ELF-1 (cell line): ENCODE measurements at places on chromosomes 7 and 10.

DNA sequence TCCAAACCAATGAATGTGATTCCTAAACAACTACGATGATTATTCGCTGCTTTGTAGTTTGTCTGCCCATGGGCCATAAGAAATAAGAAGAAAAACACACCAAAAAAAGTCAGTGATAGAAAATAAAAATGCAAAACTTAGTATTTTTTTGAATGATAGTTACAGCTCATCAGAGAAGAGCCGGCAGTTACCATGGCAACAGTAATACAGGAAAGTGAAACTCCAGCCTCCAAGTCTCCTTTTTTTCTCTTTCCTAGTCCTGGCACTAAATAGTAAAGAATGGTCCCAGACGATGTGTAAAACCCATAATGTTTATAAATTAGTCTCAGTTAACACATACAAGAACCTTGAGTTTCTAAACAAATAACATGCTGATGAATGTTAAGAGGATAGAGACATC, 21.6 kb upstream of the LHFPL3 start:
- DNase-seq = no peak

GRCh38 chr7:100489824-100490223, 6.1 kb downstream of the NYAP1 start:
- peak; percentile 96 for DNase-seq

DNA sequence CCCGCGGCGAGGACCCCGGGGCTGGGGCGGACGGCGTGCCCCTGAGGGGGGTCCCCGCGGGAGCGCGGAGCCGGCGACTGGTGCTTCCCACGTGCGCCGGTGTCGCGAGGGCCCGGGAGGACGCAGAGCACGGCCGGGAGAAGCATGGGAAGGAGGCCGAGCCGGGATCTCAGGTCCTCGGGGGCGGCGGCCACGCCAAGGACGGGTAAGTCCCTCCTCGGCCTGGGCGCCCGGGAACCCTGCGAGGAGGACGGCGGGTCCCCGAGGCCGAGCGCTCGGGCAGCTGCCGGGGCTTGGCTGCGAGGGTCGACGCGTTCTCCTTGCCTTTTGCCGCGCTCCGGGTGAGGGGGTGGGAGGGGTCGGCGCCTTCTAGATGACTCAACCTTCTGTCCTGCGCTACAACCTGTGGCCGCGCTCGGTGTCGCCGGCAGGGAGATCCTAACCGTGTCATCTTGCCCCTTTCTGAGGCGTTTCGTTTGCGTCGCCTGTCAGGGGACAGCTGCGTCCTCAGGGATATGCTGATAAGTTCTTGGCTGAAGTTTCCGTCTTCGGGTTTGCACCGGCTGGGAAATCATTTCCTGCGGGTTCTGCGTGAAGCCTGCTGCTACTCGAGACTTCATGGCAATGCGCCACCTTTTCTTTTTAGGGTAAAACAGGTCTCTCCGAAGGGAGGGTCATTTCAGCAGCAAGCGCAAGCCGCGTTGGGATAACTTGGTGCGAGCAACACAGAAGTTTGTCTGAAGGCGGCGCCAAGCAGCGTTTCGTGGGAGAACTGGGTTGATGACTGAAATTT, 529 bp downstream of the TASOR2 start:
- peak; percentile 86 for DNase-seq

DNA sequence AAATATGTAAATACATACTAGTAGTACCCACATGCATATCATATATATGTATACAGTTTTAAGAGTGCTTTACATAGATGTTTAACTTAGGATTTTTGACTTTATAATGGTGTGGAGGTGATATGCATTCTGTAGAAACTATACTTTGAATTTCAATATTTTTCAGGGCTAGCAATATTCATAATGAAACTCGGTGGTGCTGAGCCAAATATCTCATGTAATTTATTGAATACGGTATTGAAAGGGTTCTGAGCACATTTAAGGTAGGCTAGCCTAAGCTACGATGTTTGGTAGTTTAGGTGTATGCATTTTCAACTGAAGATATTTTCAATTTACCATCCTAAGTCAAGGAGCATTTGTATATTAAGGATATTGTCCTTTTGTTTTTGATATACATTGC, 36.0 kb downstream of the ZNRF2 start:
- no peak for DNase-seq

DNA sequence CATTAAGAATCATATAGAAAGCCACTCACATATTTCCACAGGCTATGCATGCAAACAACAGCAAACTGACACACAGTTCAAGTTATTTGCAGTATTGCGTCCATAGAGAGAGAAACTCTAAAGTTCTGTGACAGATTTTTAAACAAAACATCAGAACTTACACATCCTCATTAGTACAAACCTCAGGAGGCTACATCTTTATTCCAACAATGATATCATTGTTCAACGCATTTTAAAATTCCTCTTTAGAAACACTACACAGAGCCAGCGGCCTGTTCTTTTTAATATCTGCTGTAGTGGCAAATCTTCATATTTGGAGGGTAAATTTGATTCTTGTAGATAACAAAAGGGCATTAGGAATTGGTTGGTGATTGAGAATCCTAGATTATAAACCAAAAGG, 55.9 kb upstream of the NFE2L3 start:
- DNase-seq = no peak

DNA sequence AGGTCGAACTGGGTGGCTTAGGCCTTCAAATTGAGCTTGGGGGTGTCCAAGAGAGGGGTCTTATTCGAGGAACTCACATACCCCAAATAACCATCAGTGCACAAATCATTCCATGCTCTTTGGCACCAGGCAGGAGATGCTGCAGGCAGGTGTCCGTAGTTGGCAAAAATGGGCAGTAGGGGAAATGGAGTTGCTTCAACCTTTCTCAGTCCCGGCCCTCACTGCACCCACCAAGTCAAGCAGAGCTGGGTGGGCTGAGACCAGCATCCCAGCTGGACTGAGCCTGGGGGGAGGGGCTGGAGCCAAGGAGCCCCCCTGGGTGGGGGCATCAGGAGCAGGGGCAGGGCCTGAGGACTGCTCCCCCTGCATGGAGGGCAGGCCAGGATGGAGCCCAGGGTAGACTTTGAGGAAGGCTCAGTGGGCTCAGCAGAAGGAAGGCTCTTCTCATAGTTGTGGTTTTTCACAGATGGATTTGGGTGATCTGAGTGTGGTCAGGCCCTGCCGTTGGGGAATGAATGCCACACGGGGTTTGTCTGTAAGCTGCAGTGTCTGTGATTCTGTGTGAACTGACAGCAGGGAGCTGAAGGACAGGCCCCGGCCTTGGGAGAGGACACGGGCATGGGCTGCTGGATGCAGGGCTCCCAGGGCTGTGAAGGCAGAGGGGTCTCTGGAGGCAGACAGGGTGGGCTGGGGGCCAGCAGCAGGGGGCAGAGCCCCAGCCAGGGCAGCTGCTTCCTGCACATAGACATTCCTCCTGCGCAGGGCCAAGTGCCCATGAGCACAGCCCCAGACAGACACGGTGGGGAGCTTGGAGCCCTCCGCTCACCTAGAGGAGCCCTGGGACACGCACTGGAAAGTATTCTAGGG, 144.5 kb downstream of the ADCY1 start:
- no peak for DNase-seq

DNA sequence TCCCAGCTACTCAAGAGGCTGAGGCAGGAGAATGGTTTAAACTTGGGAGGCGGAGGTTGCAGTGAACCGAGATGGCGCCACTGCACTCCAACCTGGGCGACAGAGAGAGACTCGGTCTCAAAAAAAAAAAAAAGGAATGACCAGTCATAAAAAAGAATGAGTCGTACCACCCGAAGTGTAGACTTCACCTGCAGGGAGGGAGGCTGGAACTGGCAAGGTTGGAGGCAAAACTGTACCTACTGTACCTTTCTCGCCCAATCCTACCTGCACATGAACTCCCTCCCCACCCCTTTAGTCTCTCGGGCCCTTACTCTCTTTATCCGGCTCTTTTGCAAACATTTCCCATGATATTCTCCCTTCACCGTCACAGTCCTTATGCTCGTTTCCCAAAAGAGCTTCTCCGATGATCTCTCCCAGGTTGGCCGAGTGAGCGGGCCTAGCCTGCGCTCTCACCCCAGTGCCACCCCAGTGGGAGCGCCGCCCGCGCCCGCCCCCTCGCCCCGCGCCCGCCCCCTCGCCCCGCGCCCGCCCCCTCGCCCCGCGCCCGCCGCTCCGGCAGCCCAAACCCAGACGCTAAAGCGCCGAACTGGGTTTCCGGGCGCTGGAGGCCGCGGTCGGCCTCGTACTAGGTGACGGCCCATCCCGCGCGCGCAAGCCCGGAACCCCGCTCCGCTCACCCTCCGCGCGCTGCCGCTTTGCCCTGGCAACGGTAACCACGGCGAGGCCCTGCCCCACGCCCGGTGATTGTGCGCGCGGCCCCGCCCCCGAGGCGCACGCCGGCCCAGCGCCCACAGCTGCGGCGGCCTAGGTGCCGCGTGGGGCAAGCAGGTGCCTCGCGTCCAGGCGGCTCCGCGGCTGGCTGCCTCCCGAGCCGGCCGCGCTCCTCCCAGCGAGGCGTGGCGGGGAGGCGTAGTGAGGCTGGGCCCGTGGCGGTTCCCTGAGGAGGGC, at the start of gene SMKR1:
TSS of gene SMKR1 (plus strand) at position 772 of the 948 bp plus-strand sequence. CDS start 294 bp downstream, outside the sequence.
- no peak for DNase-seq

DNA sequence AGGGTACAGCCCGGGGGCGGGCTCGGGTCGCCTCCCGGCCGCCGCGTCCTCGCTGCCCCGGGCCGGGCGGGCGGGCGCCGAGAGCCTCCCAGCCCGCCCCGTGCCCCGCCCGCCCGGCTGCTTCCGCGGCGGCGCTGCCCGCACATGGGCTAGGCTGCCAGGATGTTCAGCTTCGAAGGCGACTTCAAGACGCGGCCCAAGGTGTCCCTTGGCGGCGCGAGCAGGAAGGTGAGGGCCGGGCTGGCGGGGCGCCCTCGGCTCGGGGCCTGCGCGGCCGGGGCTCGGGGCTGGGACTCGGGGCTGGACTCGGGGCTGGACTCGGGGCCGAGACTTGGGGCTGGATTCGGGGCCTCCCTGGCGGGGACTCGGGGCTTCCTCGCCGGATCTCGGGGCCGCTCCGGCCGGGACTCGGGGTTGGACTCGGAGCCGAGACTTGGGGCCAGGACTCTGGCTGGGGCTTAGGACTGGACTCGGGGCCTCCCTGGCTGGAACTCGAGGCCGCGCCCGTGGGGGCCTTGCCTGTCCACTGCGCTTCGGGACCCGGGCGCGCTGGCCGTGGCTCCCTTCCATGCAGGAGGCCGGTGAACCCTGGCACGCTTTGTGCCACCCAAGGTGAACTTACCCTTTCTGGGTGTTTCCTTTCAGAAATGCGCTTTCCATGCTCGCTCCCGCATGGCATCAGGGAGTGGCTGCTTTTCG, 534 bp downstream of the UBE3C start:
- DNase-seq = no peak

DNA sequence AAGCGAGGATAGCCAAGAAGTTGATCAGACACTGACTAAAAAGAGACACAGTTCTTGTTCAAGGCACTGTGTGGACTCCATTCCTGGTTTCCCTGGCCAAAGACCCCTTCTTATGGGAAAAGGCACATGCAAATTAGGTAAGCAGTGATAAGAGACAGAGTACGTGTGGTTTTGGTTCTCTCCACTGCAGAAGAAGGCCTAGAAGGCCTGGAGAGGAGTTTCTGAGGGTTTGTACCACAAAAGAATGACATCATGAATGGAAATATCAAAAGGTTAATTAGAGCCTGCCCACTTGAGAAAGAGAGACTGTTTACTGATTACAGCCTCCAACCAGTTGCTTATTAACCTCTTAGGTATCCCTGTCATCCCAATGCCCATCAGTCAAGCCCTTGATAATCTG, 137.5 kb downstream of the ZNF365 start:
- no peak for DNase-seq

- DNase-seq = no peak
Observed at GRCh38 chr7:127437837-127438236, 45.3 kb upstream of the ZNF800 start.

DNA sequence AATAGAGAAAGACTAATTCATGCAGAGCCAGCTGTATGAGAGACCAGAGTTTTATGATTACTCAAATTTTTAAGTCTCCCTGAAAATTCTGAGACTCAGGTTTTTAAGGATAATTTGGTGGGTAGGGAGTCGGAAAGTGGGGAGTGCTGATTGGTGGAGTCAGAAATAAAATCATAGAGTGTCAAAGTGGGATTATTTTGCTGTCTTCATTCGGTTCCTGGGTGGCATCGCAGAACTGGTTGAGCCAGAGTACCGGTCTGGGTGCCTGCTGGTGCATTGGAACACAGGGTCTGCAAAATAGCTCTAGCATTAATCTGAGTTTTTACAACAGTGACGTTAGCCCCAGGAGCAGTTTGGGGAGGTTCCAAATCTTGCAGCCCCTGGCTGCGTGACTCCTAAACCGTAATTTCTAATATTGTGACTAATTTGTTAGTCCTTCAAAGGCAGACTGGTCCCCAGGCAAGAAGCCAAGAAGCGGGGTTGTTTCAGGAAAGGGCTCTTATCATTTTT, 32.4 kb downstream of the GPRIN2 start:
- no peak for DNase-seq

- DNase-seq = no peak
Observed at GRCh38 chr10:98405422-98405821, 9.6 kb downstream of the PYROXD2 start.

GRCh38 chr7:16811551-16811950, 6.8 kb upstream of the AGR2 start:
- DNase-seq = no peak

DNA sequence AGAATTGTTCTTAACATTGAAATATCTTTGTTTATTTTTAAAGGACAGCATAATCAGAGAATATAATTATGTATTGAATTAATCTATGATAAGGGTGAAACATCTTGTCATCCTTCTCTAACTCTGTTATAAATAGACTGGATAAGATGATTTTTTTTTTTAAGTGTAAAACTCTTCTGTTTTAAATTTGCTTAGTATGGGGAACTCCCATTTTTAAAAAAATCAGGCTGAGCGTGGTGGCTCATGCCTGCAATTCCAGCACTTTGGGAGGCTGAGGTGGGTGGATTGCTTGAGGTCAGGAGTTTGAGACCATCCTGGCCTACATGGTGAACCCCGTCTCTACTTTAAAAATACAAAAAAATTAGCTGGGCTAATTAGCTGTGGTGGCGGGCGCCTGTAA, 9.4 kb upstream of the HERC4 start:
- DNase-seq = no peak

GRCh38 chr10:44473146-44473545, 88.2 kb upstream of the CXCL12 start:
- peak; percentile 74 for DNase-seq

DNA sequence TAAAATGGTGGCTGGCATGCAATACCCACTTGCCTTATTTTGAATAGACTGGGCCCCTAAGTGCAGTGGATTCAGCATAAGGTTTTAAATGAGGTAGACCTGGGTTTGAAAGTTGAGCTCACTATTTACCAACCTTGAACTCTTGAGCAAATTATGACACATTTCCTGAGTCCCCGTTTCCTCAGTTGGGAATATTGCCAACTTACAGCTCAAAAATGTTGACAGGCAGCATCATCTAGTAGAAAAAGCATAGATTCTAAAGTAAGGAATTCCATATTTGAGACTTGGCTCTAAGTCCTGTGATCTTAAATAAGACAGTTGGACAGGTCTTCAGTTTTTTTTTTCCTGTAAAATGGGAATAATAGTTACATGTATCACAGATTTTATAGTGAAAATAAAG, 305.5 kb downstream of the ACTR3B start:
- no peak for DNase-seq

GRCh38 chr7:10181996-10182395, 791.7 kb upstream of the PHF14 start:
- no peak for DNase-seq

GRCh38 chr10:127300868-127301321, 104.5 kb upstream of the INSYN2A start:
- no peak for DNase-seq
